HepG2 (cell line): ENCODE measurements at places on chromosomes 16 and 17.

GRCh38 chr17:78986649-78987328 is 7.1 kb upstream of the LGALS3BP start:
- peak; percentile 39 for DNase-seq

DNA sequence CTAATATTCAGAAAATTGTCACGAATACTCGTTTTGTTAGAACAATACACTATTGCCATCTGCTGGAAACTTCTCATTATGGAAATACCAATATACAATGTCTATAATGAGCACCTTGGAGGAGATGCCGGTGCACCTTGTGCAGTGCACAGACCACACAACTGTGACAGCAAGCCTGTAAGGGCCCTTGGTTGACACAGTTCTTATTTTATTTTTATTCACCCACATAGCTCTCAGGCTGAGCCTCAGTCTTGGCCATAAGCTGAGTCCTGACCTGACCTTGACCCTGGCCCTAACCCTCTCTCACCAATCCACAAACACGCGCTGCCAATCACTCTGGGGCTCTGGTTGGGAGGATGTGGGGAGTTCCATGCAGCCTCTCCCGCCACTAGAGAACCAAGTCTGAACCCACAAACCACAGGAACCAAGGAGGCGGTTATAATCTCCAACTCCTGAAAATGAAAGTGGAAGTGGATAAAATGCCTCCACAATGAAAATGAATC is 7.6 kb downstream of the AIPL1 start:
- no peak for DNase-seq

DNA sequence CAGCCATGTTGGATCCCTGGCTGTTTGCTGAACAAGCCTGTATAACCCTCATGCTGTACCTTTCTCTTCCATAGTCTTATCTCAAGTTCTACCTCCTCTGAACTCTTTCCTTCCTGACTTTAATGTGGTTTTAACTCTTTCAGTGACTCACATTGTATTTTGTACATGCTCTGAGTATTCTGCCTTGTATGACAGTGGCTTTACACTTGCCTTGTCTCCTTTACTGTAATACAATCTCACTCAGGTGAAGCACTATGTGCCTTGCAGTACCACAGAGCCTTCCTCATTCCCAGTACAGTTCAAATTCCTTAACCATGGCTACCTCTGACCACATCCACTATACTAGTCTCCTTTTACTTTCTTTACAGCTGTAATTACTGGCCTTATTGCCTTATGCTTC is 14.1 kb downstream of the PSMD11 start:
- no peak for DNase-seq

GRCh38 chr17:18856570-18856915 is 1.4 kb upstream of the PRPSAP2 start:
- DNase-seq: no peak

DNA sequence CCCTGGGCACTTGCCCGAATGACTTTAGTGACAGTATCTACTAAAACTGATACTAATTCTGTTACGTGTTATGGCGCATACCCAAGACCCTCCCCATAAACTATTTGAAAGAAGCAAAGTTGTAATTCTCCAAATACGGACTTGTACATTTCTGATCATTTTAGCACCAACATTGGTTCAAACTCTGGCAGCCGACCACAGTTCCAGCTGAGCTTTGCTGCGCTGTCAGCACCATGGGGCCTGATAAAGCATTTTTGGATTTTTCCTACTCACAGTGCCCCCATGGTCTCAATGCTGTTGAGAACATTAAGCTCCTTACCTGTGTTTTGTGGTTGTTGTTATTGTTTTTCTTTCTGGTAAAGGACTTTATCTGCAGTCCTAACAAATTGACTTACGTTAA is 460.7 kb downstream of the MAF start:
- no peak for DNase-seq

- DNase-seq: no peak
These were observed 21.7 kb downstream of the ANKRD40CL start for GRCh38 chr17:50745631-50746030.

DNA sequence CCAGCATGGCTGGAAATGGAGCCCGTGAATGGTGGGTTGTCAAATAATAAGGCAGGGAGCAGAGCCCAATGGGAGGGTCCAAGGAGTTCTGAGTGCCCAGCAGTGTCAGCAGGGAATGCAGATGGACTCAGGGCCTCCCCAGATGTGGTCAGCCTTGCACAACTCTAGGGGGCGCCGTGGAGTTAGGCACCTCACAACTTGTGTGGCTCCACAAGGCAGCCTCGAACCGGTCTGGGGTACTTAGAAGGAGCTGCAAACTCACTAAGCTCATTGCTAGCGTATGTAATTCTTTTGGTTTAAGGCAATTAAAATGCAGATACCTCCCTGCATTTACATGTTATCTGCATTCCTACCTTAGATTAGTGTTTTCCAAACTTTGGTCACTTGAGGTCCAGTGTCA is 18.1 kb downstream of the IRF8 start:
- no peak for DNase-seq

DNA sequence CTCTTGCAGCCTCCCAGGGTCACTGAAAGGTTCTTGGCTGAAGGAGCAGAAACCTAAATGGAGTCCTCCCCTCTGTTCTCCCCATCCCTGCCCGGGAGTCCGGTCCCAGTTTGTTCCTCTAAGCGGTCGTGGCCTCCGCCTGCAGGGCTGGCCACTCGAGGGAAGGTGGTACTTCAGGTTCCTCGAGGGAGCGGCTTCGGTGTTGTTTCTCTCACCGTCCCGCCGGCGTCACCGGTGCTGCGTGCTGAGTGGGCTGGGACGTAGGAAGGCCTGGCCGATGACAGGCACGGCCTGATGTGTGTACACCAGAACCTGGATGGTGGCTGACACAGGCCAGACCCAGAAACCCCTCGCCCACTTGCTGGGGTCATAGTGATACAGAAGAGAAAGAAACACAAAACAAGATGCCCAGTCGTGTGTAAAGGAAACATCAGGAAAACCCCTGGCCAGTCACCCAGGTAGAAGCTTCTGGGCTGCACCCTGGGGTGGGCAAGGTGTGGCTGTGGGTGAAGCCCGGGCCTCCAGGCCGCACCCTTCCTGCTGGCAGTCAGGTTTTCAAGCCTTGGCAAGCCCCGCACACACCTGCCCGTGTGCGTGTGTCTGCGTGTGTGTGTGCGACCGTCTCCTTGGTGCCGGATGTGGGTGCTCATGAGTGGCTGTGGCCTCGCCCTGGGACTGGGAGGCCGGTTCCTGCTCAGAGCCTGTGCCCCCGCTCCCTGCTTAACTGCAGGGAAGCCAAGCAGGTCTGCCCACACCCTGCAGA is 52.0 kb downstream of the BAIAP2 start:
- no peak for DNase-seq

DNA sequence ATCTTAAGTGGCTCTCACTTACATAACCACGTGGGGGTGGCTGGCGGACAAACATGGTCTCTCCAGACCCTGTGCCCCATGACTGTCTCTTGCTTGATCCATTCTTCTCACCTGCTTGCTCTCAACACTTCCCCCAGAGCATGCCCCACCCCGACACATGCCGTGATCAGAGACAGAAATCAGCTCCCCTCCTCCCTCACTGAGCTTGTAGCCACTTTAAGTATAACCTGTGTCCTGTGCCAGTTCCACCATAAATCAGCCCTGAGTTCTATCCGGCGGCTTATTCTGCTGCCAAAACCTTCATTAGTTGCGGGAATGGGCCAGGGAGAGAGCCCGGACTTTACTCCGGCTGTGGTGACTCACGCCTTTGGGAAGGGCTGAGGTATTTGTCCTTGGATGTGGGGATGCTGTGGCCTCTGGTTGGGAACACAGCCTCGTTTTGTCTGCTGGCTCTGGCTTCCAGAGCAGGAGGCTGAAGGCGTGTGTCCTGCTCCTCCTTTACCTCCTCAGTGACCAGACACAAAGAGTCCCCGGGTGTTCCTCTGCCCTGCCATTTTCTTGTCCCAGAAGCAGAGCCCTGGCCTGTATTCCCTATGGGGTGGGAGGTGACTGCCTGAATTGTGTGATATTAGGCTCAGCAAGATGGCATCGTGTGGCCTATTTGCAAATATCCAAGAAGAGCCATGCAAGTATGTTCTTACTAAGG is 21.1 kb downstream of the ANKRD40 start:
- peak; percentile 98 for DNase-seq

DNA sequence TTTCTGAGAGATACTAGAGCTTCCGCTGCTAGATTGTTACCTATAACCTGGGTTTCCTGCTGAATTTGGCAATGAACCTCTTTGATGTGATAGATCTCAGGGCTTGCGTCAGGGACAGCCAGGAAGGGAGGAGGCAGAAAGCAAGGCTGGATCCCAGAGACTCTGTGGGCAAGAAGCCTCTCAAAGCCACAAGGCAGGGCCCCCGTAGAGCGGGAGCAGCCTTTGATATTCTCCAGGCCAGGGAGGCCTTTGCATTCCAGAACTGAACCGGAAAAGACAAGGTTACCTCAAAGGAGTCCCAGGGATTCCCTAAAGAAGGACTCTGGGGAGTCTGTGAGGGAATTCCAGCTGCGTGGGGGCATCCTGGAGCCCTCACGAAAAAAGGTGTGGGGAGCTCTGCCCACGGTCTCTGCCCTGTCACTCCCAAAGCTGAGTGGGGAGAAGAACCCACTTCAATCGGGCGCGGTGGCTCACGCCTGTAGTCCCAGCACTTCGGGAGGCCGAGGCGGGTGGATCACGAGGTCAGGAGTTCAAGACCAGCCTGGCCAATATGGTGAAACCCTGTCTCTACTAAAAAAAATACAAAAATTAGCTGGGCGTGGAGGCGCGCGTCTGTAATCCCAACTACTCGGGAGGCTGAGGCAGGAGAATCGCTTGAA is 14.3 kb upstream of the SCIMP start:
- DNase-seq: no peak

- DNase-seq: no peak
These were observed 129.8 kb downstream of the ZNF423 start for GRCh38 chr16:49726155-49726554.

- peak; percentile 44 for DNase-seq
These were observed 20.9 kb upstream of the MPRIP start for GRCh38 chr17:17021194-17021863.

- DNase-seq: peak; percentile 92
These were observed 14.6 kb downstream of the ANKRD40 start for GRCh38 chr17:50693036-50693682.

DNA sequence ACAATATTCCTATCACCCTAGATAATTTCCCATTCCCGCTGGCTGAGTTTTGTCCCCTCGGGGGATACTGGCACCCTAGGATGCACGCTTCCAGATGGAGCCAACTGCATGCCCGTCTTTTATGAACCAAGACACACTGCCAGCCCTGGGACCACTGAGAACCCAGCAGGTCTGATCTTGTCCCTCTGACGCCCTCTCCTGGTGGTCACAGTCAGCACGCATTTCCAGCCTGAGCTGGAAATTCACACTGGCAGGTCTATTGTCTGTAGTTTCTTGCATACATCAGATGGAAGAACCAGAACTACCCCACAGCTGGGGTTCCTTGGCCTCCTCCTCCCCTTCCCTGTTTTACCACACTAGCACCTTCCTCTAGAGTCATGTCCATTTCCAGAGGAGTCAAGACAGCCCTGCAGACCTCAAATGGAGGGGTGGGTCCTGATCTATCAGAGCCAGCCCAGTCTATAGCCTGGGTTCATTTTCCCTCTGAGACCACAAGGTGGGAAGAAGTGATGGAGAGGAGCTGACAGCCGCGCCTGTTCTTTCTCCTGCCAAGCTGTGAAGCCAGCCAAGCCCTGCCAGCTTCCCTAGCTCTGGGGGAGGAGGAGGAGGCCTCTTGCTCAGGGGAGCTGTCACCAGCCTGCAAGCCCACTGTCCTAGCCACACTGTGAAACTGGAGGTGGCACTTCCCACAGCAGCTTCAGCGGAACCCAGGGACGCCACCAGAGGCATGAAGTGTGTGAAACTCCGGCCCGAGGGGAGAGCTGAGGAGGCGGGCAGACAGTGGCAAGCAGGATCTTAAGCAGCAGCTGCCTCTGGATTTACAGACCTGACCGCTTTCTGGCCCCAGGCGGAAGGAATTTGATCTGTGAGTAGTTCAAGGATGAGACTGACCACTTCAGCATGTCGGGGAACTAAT is 29.3 kb downstream of the MXRA7 start:
- peak; percentile 58 for DNase-seq

DNA sequence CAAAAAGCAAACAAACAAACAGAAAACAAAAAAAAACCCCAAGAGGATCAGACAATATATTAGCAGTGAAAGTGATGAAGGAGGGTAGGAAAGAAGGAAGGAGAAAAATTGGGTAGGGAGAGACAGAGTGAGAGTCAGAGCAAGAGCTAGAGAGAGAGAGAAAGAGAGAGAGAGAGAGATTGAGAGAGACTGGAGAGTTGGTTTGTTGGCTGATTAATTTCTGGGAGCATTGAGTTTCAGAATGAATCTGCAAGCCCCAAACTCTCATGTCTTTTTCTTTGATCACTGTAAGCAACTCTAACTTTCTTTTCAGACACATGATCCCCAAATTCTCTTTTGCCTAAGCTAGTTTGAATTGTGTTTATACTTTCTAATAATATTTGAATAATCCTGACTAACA is 388.1 kb downstream of the SHISA9 start:
- DNase-seq: no peak

- DNase-seq: no peak
These were observed 1.5 kb downstream of the XPO6 start for GRCh38 chr16:28210264-28210663.

- DNase-seq: no peak
These were observed 10.0 kb downstream of the DECR2 start for GRCh38 chr16:411576-412265.

- no peak for DNase-seq
These were observed 28.7 kb downstream of the SOX8 start for GRCh38 chr16:1010251-1010650.

DNA sequence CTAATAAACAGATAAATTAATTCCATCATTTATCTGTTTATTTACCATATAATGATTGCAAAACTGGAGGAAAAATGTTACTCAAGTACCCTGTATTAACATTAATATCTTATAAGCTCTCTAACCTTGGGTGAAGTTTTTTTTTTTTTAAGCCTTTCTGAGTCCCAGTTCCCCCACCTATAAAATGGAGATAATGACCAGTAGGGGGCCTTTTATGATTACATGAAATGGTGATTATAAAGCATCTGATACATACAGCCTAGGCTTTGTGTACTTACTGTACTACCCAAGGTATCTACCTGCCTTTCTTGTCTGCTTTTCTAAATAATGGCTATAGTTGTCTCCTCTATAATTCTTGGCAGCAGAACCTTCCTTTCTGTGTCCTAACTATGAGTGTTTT is 22.6 kb downstream of the LRRC36 start:
- DNase-seq: peak; percentile 53

GRCh38 chr16:12429756-12430155 is 373.9 kb downstream of the CPPED1 start:
- no peak for DNase-seq

- DNase-seq: peak; percentile 45
These were observed 2.3 kb downstream of the LIMD2 start for GRCh38 chr17:63697341-63698286.

GRCh38 chr17:68248199-68248825 is 469 bp downstream of the AMZ2 start:
- no peak for DNase-seq

GRCh38 chr16:79430191-79430678 is 170.3 kb downstream of the MAF start:
- no peak for DNase-seq
